ENCODE measurements at places on chromosomes 6 and 20. TPM values are rescaled to one million over a fixed set of nuclear protein-coding genes. Genes with fewer than 3 reads are reported as not detected.

The WFDC10B gene
- not detected for total RNA-seq

The PRR18 gene
- total RNA-seq: 0.07 TPM

The GSTA3 gene
- not detected for total RNA-seq

The ZSCAN23 gene
- total RNA-seq: 2.5 TPM

The MCHR2 gene
- not detected for total RNA-seq

Measured in activated T-cell treated with anti-CD3 and anti-CD28 coated beads, Interleukin-2, amount 50 U/mL, for 72 hours (primary cell).